ENCODE measurements at places on chromosomes 7 and 10.
A peak's percentile ranks its signal among the peaks of the same experiment; 100 is the strongest.

DNA sequence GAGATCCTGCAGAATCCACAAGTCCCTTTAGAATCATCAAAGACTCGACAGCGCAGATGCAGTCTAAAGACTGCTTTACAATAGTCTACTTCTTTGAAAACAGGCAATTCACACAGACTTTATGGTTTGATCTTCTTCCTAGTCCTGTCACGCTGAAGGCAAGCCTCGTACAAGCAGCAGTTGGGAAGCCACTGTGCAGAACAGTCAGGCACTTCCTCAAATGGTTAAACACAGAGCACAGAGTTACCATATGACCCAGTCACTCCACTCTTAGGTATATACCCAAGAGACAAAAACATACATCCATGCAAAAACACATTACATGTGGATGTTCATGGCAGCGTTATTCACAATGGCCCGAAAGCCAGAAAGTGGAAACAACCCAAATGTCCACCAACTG lies 41.4 kb downstream of the LRRC20 start:
- no peak for DNase-seq

- no peak for DNase-seq
These were observed 32.3 kb downstream of the C1GALT1 start for GRCh38 chr7:7214398-7215347.

DNA sequence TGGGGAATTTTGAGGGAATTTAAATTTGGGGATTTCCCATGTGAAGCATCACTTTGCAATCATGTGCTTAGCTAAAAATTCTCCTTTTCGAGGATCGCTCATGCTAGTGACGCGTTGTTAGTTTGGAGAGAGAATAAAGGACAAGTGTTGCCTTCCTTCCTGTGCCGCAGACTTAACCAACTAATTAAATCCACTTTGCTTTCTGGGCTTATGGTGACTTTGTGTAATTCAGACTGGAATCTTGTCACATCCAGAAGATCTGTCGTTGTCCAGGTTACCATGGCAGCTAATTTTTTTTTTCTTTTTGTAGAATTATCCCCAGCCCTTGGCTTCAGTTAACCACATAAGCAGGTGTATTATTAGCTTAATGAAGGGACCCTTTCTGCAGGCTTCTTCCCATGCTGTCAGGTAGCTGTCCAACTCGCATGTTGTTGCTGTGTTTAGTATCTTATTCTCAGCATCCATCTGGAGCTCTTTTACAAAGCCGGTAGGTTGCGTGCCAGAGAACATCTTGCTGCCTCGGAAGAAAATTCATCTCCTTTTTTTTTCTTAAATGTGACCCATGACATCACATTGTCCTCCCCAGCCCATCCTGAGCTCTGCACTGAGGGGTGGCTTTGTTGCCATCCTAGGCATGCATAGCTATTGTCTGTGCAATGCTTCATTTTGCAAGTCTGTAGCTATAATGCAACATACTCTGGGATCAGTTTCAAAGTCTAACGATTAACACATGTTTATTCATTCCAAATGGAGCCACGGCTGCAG lies 47.2 kb upstream of the NRP1 start:
- DNase-seq = no peak

DNA sequence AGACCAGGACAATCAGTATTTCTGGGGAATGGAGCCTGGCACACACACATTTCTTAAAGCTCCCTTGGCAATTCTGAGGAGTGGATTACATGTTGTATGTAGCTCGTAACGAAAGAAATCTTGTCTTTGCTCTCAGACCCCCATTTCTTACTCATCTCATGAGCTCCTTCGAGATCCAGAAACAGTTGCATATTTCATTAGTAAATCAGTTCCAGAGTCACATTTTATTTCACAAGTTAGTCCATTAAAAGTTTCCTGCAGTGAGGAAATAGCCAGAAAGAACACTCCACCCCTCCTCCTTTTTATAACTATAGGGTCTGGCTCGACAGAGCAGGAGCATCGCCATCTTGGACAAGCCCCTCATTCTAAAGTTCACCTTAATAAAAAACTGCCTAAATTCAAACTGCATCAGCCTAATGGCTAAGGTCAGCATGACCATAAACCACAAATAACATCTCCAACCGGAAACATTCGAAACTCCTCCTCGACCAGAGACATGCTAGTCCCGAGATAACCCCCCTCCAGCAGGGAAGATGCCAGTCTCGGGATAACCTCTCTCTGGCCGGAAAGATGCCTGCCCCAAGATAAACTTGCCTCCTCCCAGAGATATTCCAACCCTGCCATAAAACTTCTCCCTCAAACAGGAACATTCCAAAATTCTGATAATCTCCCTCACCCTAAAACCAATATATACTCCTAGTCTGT lies 7.4 kb downstream of the EGFR start:
- DNase-seq = no peak

GRCh38 chr7:16412274-16413254 lies 8.8 kb downstream of the CRPPA start:
- no peak for DNase-seq

GRCh38 chr10:24958721-24959381 lies 6.4 kb upstream of the PRTFDC1 start:
- peak; percentile 54 for DNase-seq

DNA sequence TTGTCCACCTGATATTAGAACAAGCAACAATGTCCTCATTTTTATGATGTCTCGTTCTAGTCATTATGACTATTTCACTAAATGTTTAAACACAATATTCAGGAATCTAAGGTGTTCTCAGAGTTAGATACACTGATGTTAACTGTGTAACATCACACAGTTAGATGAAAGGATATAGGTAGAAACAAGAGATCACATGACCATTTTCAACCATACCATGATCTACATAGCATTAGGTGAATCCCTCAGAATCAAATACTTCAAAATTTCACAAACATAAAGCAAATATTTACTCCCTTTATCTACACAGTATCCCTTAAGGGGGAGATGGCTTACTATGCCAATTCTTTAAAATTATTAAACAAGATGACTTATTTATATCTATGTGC lies 90.3 kb downstream of the ANK3 start:
- DNase-seq = no peak

DNA sequence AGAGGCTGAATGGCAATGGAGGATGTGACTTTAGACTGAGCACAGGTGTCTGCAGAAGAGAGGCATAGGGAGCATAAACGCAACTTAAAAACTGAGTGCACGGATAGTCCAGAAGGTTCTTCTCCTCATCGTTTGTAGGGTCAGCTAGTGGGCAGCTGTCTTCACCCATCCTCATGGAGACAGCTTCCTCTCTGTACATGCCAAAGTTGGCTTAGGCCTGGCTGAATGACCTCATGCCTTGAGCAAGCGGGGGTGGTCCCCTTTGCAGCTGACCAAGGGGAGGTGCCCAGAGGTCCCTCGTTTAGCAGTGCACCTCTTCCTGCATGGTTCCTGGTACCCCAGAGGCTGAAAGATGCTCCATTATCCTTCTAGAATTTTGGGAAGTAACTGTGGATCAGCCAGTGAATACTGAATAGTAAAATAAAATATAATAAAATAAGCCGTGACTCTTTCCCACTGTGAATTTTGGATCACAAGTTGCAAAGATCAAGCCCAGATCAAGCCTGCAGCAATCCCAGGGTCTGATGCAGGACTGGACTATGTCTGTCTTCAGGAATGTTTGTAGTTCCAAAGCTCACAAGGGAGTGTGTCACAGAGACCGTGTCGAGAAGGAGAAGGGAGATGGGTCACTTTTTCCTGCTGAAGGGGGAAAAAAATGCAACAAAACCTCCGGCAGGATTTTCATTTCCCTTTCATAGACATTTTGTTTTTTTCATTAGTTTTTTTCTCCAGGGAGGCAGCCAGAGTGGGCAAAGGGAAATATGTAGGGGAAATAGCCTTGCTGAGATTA lies 295.3 kb upstream of the MKI67 start:
- no peak for DNase-seq

- DNase-seq = no peak
These were observed 2.2 kb upstream of the KNDC1 start for GRCh38 chr10:133157662-133158436.

DNA sequence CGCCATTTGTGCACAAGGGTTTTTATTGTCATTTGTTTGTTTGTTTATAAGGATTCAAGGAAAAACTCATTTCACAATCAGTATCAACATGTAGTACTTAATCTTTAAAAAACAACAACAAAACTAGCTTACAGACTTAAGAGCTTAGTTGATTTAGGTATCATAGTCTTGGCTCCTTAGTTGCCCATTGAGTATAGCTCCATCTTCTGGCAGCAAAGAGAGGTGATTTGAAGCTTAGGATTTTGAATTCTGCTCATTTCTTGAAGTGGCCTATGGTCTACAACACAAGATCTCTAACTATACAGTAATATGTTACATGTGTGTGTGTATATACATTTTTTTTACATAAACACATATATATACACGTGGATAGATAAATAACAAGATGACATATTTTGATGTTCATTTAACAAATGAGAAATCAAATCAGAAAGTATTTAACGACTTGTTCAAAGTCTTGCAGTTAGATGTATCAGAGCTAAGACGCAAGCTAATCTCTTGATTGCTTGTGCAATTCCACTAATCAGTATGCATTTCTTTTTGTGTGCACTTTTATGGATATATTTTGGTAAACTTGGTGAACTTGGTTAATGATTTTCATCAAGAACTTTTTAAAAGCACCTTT lies 307.3 kb downstream of the CAMK1D start:
- no peak for DNase-seq

DNA sequence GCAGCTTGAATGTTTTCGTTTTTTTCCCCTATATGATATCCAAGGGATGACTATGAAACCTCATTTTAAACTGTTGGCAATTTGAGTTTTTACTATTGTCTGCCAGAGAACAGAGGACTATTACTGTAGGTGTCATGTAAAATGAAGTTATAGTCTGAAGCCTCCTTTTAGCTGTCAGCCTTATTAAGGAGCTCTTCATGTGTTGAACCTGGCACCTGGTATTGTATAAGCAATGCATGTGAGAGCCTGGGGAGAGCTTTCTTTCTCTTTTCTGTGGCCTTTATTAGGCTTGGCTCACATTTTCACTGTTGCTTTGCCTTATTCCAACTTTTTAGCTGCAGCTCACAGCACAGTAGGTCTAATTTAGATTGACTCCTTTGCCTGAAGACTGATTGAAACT lies 119.1 kb upstream of the FOXP2 start:
- no peak for DNase-seq

- no peak for DNase-seq
These were observed 19.6 kb upstream of the SMNDC1 start for GRCh38 chr10:110324201-110324804.

DNA sequence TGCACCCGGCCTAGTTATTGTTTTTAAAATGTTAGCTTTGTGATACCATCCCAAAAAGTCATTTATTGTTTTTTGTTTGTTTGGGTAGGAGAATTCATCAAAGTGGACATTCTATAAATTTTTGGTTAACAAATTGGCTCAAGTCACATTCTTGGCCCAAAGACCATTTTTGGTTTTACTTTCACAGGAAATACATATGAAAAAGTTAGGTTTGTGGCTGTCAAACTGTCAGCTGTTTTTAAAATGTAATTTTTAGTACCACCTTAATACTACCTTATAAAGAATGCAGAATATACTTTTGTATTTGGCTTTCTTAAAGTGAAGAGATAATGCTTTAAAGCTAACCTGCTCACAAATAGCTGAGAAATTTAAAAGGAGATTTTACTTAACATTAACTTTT lies 25.1 kb downstream of the TMEM168 start:
- DNase-seq = no peak

DNA sequence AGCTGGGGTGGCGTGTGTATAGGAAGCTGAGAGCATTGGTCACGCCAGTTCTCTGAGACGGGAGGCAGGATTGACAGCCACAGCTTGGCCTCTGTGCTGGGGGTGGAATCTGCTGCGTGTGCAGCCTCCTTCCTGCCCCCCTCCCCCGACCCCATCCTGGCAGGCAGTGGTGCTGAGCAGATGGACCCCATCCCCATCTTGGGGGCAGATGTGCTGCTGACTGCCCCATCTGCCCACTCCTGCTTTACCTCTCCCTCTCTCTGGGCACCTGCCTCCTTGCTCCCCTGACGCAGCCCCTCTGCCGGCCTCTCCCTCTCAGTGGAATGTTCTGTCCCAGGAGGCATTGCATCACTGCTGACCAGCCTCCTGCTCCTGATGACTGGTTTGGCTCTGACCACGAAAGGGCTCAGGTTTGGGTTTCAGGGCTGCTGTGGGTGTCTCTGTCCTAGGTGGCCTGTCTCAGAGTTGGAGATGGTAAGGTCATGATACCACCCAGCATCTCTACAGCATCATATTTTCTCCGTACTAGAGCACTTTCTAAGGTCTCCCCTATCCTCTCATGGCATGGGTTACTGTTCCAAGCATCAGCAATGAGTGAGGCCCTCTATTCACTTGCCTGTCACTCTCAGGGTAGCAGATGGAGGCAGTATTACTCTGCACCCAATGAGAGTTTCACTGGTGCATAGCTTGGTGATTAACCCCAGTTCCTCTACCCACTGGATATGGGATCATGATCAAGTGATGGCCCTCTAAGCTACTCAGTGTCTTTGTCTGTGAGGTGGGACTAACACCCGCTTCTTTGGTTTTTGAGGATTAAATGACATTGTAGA lies 81.9 kb downstream of the RBM20 start:
- no peak for DNase-seq

GRCh38 chr10:85311613-85312337 lies 983.4 kb downstream of the CCSER2 start:
- no peak for DNase-seq

DNA sequence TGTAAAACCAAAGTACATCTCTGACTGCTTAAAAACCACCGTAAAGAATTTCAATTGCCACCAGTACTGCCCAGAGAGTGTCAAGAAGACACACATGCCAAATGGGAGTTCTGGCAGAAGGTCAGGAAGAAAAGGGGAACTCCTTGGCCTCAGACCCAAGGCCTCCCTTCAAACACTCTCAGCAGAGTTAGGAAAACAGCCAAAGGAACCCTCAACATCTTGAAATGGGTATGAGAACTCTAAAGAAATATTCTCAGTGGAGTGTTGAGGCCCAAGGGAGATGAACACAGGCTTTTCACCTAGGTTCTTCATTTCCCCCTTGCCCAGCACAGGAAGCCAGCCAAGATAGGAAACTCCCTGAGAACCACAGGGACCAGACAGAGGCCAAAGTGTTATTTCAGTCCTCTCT lies 96.1 kb upstream of the ASAH2 start:
- no peak for DNase-seq

DNA sequence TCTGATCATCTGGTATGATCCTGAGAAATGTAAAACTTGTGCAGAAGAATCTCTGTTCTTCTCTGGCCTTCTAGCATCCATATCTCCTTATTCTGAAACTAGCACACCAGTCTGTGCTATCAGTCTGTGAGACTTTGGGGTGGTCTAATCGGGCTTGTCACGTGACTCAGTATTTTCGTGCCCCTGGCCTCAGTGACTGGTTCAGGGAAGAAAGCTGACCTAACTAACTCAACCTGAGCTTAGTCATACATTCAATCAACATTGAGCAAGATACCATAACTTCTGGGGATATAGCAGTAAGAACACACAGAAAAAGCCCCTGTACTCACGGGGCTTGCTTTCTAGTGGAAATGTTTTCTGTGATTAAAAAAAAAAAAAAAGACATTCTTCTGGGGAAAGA lies 109.3 kb downstream of the DKK1 start:
- DNase-seq = no peak
